H9 (cell line): ENCODE measurements at places on chromosomes 4 and X. TPM values are rescaled to one million over a fixed set of nuclear protein-coding genes. Genes with fewer than 3 reads are reported as not detected.
A peak's percentile ranks its signal among the peaks of the same experiment; 100 is the strongest.

DNA sequence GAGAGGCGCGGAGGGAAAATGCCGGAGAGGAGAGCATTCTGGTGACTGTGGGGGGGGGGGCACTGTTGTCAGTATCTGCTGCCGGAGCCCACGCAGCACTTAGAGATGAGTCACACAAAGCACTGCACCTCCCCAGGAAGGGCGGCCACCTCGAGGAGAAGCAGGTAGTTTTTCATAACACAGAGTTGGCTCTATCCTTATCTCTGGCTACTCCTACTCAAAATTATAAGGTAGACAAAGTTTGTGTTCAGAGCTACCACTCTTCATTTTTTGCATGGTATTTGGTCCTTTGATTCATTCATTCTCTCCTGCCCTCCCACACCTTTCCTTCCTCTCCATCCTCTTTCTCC, 76.2 kb upstream of the SCOC start:
- peaks cover 3% of the 10 kb centered on the region; the same call in 1 of the 2 replicates for H3K4me1 ChIP-seq
- no peak for DNase-seq
- no peak overlapping the region for H3K4me3 ChIP-seq

DNA sequence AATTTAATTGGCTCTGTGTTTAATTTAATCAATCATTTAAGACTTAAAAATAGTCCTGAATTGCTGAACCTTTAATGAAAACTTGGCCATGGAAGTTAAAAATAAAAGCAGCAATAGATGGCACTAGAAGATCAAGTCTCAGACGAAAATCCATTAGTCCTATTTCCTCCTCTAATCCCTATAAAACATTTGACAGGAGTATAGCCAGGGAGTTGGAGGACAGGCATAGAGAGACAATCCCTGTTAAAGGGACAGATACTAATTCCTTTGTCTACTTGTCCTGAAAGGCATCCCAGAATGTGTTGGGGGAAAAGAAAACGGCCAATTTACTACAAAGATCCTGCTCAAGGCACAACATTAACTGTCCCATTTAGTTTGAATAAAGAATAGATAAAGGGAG, 276.3 kb upstream of the TACR3 start:
- no peak overlapping the region for H3K27ac ChIP-seq
- H3K36me3 ChIP-seq, result peaks cover 14% of the 10 kb centered on the region
- 0 out of 2 replicates have a peak, but pooled peaks cover 2% of the 10 kb centered on the region for H3K4me1 ChIP-seq
- H3K4me3 ChIP-seq, result peak overlapping the region; percentile 16; the same call in 1 of the 2 replicates
- DNase-seq, result no peak

The SOD3 gene
- total RNA-seq, result 2.9 and 3.3 TPM in 2 replicates

The FAM184B gene
- 0.07 and 0.09 TPM in 2 replicates for total RNA-seq
